Brain (organoid and tissue), 16 donors: ENCODE measurements at places on chromosomes 1 and 21. TPM values are rescaled to one million over a fixed set of nuclear protein-coding genes. Genes with fewer than 3 reads are reported as not detected.

NRAS gene
- 24.5 TPM for polyA plus RNA-seq

PHACTR4 gene
- 43.9 TPM for polyA plus RNA-seq

ITLN1 gene
- not detected for polyA plus RNA-seq

- no peak for DNase-seq
Measured at GRCh38 chr1:24932284-24932683, 2.2 kb upstream of the RUNX3 start.

GRCh38 chr1:73205294-73205973 is 923.1 kb upstream of the NEGR1 start:
- DNase-seq, result no peak

- DNase-seq, result no peak
Measured at GRCh38 chr1:54981466-54981865, 1.0 kb downstream of the TMEM61 start.

DNA sequence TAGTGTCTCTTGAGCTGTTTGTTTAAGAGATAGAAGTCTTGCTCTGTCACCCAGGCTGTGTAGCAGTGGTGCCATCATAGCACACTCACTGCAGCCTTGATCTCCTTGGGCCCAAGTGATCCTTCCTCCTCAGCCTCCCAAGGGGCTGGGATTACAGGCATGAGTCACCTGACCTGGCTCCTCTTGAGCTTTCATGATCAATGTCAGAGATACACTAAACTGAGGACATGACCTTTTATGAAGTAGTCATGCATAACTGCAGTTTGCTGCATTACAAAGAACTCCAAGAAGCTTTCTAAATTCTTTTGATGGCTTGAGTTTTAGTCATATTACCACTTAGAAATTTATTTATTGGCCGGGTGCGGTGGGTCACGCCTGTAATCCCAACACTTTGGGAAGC is 77.7 kb downstream of the CC2D1B start:
- no peak for DNase-seq
